Calu3 (cell line): ENCODE measurements at places on chromosomes 5 and 9.

GRCh38 chr5:135386886-135387628 is 12.0 kb downstream of the MACROH2A1 start:
- peaks cover 47% of the 10 kb centered on the region for H3K4me1 ChIP-seq
- no peaks in the 10 kb centered on the region for H3K27me3 ChIP-seq

GRCh38 chr9:4375424-4376200 is 75.7 kb upstream of the GLIS3 start:
- no peaks in the 10 kb centered on the region for H3K36me3 ChIP-seq
- no peak for DNase-seq
- H3K27ac ChIP-seq: no peak overlapping the region
- H3K4me1 ChIP-seq: peaks cover 6% of the 10 kb centered on the region
- H3K27me3 ChIP-seq: no peaks in the 10 kb centered on the region

DNA sequence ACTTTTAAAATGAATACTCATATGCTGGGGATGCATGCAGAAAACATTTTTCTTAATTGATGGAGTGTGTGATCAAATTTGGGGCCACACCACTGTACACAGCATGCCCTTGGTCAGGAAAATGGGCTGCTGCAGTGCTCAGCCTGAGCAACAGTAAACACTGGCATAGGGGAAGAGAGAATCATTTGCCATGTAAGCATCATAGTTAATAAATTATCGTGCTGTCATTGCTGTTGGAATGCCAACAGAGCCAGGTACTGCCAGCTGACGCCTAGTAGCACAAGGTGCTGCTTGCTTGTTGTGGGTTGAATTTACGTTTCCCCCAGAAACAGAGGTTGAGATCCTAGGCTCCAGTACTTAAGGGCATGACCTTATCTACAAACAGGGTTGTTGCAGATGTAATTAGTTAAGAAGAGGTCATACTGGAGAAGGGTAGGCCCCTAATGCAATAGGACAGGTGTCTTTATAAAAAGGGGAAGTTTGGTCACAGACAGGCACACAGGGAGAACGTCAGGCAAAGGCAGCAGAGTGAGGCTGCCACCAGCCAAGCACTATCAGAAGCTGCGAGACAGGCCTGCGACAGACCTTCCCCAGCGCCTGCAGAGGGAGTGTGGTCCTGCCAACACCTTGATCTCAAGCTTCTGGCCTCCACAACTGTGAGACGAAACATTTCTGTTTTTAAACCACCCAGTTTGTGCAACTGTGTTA is 25.3 kb downstream of the DAP start:
- peaks cover 40% of the 10 kb centered on the region for H3K36me3 ChIP-seq
- DNase-seq: no peak
- H3K4me1 ChIP-seq: peaks cover 13% of the 10 kb centered on the region
- no peaks in the 10 kb centered on the region for H3K27me3 ChIP-seq
- H3K4me3 ChIP-seq: no peak overlapping the region

DNA sequence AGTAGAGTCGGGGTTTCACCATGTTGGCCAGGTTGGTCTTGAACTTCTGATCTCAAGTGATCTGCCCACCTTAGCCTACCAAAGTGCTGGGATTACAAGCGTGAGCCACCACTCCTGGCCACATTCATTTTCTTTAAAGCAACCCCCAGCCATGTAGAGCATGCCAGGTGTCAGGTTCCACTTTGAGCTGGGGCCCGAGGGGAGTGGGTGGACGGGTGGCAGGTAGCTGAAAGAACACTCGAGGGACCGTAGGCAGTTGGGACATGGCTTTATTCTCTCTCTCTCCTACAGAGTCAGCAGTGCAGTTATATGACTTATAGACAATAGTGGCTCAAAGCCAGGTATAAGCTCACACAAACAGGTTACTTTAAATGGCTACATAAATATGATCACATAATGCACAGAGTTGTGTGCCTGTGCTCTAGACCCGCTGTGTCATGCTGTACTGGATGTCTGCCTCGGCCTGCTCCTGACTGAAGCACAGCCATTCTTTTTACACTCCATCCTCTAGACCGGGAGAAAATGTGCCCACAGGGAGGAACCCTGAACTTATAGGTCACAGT is 60.5 kb upstream of the FAM120A start:
- no peak overlapping the region for H3K27ac ChIP-seq
- H3K4me3 ChIP-seq: no peak overlapping the region
- H3K4me1 ChIP-seq: no peaks in the 10 kb centered on the region
- no peak for DNase-seq
- H3K27me3 ChIP-seq: no peaks in the 10 kb centered on the region

- H3K4me3 ChIP-seq: no peak overlapping the region
- peaks cover 5% of the 10 kb centered on the region for H3K36me3 ChIP-seq
- no peaks in the 10 kb centered on the region for H3K27me3 ChIP-seq
- DNase-seq: no peak
Observed at GRCh38 chr5:39024884-39025283, 49.3 kb downstream of the RICTOR start.

GRCh38 chr5:123125962-123126732 is 37.1 kb downstream of the PRDM6 start:
- no peak overlapping the region for H3K4me3 ChIP-seq
- H3K36me3 ChIP-seq: no peaks in the 10 kb centered on the region
- no peak for DNase-seq
- H3K4me1 ChIP-seq: peaks cover under 1% of the 10 kb centered on the region
- no peaks in the 10 kb centered on the region for H3K27me3 ChIP-seq
- H3K27ac ChIP-seq: no peak overlapping the region

- H3K27me3 ChIP-seq: no peaks in the 10 kb centered on the region
- H3K4me3 ChIP-seq: no peak overlapping the region
- no peaks in the 10 kb centered on the region for H3K4me1 ChIP-seq
Observed at GRCh38 chr5:178545941-178546674, 44.1 kb downstream of the COL23A1 start.
